ENCODE measurements at places on chromosomes 13 and 19. TPM values are rescaled to one million over a fixed set of nuclear protein-coding genes. Genes with fewer than 3 reads are reported as not detected.
A peak's percentile ranks its signal among the peaks of the same experiment; 100 is the strongest.

- H3K36me3 ChIP-seq: no peaks in the 10 kb centered on the region
- H3K4me3 ChIP-seq: no peak overlapping the region
- peaks cover 1% of the 10 kb centered on the region for H3K27me3 ChIP-seq
- no peak for DNase-seq
- no peak overlapping the region for H3K27ac ChIP-seq
Measured at GRCh38 chr13:51500687-51501086, 47.9 kb upstream of the INTS6 start.

- peaks cover 2% of the 10 kb centered on the region for H3K27me3 ChIP-seq
- no peak overlapping the region for H3K27ac ChIP-seq
- H3K4me3 ChIP-seq: no peak overlapping the region
- no peak for DNase-seq
- peaks cover 11% of the 10 kb centered on the region for H3K4me1 ChIP-seq
Measured at GRCh38 chr13:44649104-44649428, 72.9 kb upstream of the TSC22D1 start.

DNA sequence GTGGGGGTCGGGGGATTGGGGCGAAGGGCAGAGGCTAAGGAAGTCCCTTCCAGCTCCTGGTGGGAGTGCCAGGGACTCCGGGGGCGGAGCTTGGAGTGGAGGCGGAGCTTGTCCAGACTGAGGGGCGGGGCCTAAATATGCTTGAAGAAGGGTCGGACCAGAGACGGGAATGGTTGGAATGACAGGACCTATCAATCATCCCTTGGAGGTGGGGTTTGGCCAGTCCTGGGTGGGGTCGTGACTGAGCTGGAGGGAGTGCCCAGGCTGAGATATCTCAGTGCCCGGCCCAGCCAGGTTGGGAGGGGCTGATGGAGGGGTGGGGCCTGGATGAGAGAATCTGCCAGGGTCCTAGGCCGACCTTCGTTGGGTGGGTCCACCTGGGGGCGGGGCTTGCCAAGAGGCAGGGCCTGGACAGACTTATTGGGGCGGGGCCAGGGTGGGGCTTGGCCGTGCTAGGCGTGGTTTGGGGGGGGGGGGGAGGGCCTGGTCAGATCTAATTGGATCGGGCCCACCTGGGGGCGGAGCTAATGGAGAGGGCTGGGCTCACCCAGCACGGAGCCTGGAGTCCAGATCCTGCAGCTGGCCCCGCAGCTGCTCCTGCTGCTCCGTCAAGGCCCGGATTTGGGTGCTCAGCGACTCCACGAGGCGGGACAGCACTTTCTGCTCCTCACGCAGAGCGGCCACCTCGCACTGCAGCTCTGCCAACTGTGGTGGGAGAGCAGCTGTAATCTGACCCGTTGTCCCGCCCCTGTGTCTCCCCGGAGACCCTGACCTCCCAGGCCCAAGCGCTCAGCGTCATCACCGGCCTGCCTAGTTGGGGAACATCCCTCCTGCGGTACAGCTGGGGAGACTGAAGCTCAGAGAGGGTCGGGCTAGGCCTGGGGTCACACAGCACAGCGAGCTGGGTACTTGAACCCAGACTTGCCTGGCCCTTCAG lies 2.6 kb upstream of the WIZ start:
- H3K27me3 ChIP-seq: peaks cover 39% of the 10 kb centered on the region
- no peak for DNase-seq
- H3K4me1 ChIP-seq: peaks cover 12% of the 10 kb centered on the region
- H3K27ac ChIP-seq: no peak overlapping the region

DNA sequence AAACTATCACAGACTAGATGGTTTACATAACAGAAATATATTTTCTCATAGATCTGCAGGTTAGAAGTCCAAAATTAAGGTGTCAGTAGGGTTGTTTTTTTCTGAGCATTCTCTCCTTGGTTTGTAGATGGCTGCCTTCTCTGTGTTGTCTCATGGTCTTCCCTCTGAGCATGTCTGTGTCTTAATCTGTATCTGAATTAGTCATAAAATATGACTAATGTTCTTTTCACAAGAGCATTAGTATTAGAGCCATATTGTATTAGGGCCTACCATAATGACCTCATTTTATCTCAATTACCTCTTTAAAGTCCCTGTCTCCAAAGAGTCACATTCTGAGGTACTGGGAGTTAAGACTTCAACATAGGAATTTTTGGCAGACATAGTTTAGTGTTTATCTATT lies 77.2 kb upstream of the OBI1 start:
- no peak overlapping the region for H3K4me3 ChIP-seq
- H3K27ac ChIP-seq: no peak overlapping the region
- no peak for DNase-seq
- no peaks in the 10 kb centered on the region for H3K36me3 ChIP-seq
- no peaks in the 10 kb centered on the region for H3K27me3 ChIP-seq

- H3K36me3 ChIP-seq: no peaks in the 10 kb centered on the region
- H3K4me1 ChIP-seq: no peaks in the 10 kb centered on the region
- H3K27me3 ChIP-seq: no peaks in the 10 kb centered on the region
- H3K27ac ChIP-seq: no peak overlapping the region
- H3K4me3 ChIP-seq: no peak overlapping the region
Measured at GRCh38 chr13:76822698-76823267, 63.4 kb downstream of the KCTD12 start.

DNA sequence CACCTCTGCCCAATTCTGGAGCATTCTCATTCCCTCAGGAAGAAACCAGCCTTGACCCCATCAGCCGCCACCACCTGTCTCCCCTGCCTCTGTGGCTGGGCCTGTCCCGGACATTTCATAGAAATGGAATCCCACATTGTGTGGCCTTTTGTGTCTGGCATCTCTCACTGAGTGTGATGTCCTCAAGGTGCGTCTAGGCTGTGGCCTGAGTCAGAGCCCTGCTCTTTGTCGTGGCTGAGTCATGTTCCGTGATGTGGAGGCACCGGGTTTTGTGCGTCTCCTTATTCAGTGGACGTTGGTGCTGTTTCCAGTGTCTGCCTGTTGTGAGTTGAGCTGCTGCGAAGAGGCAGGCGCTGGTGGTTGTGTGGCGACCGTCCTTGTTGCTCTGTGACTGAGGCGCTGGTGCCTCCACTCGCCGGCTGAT lies 3.5 kb downstream of the FZR1 start:
- H3K27me3 ChIP-seq: peaks cover 14% of the 10 kb centered on the region
- peak overlapping the region; percentile 30 for H3K27ac ChIP-seq
- DNase-seq: no peak
- peaks cover 9% of the 10 kb centered on the region for H3K4me1 ChIP-seq

DNA sequence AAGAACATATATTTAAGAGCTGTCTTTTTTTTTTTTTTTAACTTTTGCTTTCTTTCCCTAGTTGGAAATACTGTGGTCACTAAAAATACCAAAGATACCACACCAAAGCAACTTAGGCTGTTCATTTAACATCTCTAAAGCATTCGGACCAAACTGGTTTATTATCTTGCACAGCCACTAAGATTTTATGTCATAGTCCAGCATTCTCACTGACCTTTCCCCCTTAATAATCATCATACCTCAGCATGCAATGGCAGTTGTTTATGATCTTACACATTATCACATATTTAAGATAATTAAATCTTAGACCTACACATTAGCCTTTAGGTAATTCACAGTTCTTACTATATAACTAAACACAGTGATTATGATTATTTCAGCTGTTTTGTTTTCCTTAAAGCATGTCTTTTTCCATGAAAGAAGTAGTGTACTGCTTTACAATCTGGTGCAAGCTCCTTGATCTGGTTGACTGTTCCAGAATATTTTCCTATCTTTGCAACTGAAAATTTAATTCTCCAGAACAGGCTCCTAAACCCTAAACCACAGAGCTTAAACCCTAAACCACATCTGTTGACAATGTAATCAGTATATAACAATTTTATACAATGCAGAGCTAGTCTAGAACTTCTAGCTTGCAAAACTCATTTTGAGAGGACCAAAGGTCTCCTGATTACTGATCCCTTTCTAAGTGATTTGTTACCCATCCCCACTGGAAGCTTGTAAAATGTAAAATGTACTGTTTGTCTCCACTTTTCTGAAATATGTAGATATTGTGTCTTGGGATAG lies 74.2 kb downstream of the CDK8 start:
- H3K4me3 ChIP-seq: no peak overlapping the region
- peaks cover 3% of the 10 kb centered on the region for H3K4me1 ChIP-seq
- no peak for DNase-seq
- H3K27me3 ChIP-seq: no peaks in the 10 kb centered on the region
- H3K36me3 ChIP-seq: peaks cover 3% of the 10 kb centered on the region

GRCh38 chr13:98206946-98207345 lies 29.9 kb upstream of the RNF113B start:
- no peak overlapping the region for H3K4me3 ChIP-seq
- peaks cover 4% of the 10 kb centered on the region for H3K4me1 ChIP-seq
- H3K27me3 ChIP-seq: peaks cover 5% of the 10 kb centered on the region
- no peak for DNase-seq

DNA sequence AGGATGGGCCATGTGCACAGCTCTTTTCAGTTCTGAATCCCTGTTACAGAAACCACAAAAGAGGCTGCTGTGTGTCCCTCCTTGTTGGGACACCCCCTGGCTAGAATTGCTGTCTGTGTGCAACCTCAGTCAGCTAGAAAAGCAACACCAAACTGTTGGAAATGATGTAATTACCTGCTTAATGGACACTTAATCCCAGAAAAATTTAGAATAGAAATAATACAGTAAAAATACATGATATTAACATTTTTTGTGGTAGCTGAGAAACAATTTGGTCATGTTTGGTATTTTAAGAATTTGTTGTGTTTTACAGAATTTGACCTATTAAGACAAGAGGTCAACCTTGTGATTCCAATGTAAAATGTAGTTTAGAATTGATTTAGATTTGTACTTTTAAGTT lies 46.8 kb downstream of the FAM124A start:
- H3K27ac ChIP-seq: no peak overlapping the region
- no peak for DNase-seq
- H3K36me3 ChIP-seq: no peaks in the 10 kb centered on the region
- no peaks in the 10 kb centered on the region for H3K4me1 ChIP-seq
- no peaks in the 10 kb centered on the region for H3K27me3 ChIP-seq

Gene MRPL57
- 14.0 TPM for total RNA-seq

Gene LILRB4
- not detected for total RNA-seq

Gene FOXA3
- 1.1 TPM for total RNA-seq

Gene A1BG
- total RNA-seq: 41.9 TPM
